ENCODE measurements at places on chromosomes 1 and 21. TPM values are rescaled to one million over a fixed set of nuclear protein-coding genes. Genes with fewer than 3 reads are reported as not detected.

The FAM72D gene
- total RNA-seq, result not detected

The CROCC gene
- 15.2 TPM for total RNA-seq

The SPRR2E gene
- not detected for total RNA-seq

The ADGRL4 gene
- 19.1 TPM for total RNA-seq

The SZT2 gene
- 51.4 TPM for total RNA-seq

The KCNE2 gene
- total RNA-seq, result not detected

Measured in thyroid gland (tissue), 4 donors.